ENCODE measurements at places on chromosomes 3 and 15.
A peak's percentile ranks its signal among the peaks of the same experiment; 100 is the strongest.

- no peak for DNase-seq
Measured at GRCh38 chr15:92839696-92840095, 60.4 kb upstream of the CHD2 start.

GRCh38 chr3:16199769-16200168, 25.3 kb downstream of the GALNT15 start:
- no peak for DNase-seq

GRCh38 chr3:51099794-51100535, 285.1 kb upstream of the MANF start:
- peak; percentile 9 for DNase-seq

- peak; percentile 12 for DNase-seq
Measured at GRCh38 chr3:71930056-71930991, 145.4 kb upstream of the PROK2 start.

DNA sequence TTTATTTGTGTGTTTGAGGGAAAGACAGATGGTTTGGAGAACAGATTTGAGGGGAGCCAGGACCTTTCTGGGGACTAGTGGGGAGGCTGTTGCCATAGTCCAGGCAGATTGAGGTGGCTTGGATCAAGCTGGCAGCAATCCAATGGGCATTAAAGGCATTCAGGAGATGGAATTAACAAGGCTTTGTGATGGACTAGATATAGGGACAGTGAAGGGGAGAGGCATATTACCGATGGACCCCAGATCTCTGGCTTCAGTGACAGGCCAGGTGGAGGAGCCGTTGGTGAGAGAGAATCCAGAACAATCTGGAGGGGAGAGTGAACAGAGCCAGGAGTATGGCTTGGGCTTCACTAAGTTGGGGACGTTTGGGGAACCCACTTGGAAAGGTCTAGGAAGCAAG, 124.8 kb downstream of the EEFSEC start:
- DNase-seq, result no peak

GRCh38 chr3:8197384-8197783, 304.2 kb upstream of the LMCD1 start:
- no peak for DNase-seq

- no peak for DNase-seq
Measured at GRCh38 chr15:41923401-41923997, 29.6 kb upstream of the SPTBN5 start.

DNA sequence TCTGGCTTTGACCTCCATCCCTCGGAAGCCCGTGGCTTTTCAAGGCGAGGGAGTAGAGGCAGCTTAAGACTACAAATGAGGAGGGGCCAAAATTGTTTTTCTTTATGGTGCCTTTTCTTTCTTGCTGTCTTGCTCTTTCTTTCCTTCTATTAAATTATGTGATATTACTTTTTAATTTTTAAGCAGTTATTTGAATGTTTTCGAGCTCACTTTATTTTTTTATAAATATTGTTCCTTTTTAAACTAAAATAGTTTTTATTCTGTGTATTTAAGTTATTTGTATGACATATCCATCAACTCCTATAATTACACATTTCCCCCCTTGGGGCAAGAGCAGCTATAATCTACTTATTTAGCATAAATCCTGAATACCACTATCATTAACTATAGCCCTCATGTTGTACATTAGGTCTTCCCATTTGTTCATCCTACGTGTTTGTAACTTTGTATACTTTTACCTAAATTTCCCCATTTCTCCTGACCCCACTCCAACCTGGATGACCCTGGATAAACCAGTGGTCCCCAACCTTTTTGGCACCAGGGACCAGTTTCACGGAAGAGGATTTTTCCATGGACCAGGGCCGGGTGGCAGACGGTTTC, 622 bp upstream of the PLSCR1 start:
- DNase-seq, result no peak

DNA sequence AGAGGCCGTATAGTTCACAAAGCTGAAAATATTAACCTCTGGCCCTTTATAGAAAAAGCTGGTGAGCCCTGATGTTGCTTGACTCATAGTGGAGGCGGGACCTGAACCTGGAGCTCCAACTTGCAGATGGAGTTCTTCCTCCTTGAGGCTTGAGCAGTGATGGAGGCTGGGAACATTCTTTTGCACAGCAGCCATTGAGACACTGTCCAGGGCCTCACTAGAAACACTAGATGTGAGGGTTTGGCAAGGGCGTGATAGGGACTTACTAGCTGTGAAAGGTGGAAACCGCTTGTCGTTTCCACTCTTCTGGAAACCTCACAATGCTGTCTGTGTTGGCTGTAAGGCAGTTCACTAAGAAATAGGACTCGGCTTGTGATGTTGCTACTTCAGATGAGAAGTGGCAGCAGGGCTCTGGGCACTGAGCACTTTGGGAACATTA, 12.5 kb downstream of the SMAD6 start:
- DNase-seq, result no peak

DNA sequence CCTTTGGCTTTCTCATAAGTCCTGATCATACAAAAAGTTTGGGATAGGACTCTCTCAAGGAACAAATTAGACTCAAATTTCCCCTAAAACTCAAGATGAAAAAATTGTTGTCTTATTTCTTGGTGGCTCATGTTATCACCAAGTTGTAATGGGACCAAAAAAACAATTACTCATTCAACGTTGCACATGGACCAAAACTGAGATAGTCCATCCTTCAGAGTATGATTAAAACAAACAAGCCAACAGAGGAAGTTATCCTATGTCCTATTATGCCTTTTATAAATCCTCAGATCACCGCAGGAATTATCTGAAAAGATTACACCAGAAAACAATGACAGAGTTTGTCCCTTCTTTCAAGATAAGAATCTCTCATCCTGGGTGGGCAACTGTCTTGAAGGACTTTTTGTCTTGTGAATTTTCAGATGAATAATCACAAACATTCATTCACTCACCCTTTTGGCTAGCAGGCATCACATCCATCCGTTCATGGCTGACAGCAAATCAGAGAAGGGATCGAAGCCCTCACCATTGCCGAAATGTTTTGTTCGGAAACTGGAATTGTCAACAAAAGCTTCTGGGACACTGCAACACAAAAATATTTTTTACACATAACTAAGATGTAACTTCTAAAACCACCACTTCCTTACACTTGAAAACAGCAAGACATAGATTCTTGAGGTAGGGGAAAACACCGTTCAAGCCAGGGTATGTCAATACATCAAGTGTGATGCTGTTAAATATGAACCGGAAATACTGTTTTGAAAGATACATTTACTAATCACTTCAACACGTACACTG, 90.4 kb downstream of the FOXP1 start:
- no peak for DNase-seq

DNA sequence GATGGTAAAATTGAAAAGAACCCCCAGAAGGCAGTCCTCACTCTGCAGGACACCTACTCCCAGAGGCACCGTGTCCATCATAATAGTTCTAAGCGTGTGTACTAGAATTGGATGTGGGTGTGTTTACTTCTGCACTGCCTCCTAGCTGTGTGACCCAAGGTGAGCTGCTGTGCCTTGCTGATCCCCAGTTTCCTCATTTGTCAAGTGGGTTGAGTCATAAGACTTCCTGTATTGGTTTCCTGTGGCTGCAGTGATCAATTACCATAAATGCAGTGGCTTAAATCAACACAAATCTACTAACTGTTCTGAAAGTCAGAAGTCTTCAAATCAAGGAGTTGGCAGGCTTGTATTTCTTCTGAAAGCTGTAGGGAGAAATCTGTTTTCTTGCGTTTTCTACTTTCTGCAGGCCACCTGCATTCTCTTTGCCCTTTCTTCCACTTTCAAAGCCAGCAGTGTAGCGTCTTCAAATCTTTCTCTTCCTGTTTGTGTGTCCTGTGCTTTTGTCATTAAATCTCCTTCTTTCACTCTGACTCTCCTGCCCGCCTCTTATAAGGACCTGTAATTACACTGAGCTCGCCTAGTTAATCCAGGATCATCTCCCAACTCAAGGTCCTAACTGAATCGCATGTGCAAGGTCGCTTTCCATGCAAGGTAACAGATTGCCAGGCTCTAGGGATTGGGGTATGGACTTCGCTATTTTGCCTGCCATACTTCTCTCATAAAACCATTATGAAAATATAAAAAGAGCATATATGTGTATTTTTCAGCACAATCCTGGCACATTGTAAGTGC, 59.0 kb downstream of the RORA start:
- DNase-seq, result no peak

GRCh38 chr15:88890495-88890894, 4.8 kb downstream of the HAPLN3 start:
- no peak for DNase-seq

DNA sequence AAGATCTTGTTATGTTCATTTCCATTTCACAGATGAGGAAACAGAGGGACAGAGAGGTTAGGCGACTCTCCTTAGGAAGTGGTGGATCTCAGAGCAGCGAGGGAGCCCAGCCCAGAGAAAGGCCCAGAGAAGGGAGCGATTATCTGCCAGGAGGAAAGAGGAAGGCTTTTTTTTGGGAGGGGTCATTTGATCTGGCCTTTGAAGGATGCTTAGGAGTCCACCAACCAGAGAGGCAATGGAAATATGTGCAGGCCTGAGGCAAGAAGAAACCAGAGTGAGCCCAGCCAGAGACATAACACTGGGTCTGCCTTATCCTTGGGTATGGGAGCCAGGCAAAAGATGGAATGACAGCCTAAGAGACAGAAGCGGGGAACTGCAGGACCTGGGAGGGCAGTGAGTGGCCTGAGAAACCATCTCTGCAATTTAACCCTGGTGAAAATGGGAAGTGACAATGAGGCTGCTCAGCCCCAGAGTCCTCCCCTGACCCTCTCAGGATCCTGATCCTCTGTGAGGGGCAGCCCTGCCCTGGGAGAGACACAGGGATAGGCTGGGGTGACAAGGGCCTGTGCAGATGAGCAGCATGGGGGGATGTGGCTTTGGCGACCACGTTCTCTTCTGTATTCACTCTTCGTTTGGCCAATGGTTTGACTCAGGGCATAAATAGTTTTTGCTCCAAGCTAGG, 163.2 kb downstream of the WNT7A start:
- no peak for DNase-seq

DNA sequence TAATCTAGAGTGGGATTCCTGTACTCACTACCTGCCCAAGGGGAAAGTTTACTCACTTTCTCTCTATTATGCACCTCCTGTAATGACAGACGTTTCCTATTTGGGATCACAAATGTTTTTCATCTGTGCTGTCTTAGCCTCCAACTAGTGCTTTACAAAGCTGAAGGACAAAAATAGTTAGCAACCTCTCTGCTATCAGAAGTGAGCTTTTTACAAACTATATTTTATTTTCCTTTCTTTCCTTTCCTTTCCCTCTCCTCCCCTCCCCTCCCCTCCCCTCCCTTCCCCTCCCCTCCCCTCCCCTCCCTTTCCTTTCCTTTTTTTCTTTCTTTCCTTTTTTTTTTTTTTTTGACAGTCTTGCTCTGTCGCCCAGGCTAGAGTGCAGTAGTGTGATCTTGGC, 130.8 kb downstream of the UNC13C start:
- no peak for DNase-seq

GRCh38 chr3:108292905-108293328, 3.4 kb upstream of the HHLA2 start:
- no peak for DNase-seq

DNA sequence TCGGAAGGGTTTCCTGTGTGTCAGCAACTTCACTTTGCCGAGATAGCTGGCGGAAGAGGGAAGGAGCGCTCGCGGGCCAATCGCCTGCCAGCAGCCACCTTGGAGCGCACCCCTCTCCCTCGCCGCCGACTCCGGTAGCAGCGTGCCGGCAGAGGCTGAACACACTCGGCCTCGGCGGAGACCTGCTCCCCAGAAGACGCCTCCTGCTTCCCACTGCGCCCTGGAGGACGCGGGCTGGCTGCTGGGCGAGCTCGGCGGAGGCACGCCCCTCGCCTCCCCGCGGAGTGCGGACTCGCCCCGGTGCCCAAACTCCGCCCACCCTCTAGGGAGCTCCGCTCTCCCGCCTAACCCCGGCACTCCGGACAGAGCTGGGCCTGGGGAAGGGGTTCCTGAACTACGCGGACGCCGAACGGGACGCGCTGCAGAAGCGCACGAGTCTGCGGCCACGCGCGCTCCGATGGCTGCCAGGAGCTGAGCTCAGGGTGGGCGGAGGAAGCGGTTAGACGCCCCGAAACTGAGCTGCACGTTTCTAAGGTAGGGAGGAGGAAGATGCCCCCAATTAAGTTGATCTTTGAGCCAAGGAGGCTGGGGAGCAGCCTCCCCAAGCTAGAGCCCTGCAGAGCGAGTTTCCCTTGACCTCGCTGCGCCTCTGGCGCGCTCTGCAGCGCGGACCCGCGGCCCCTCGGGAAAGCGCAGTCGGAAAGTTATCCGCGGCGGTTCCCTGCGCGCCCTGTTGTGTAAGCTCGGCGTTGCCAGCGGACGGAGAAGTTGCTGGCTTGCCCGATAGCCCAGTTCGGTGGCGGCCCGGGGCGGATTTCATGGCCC, at the start of gene P2RY1:
TSS of gene P2RY1 (plus strand) at position 356 of the 825 bp plus-strand sequence. CDS start 652 bp downstream, outside the sequence.
- peak; percentile 75 for DNase-seq

DNA sequence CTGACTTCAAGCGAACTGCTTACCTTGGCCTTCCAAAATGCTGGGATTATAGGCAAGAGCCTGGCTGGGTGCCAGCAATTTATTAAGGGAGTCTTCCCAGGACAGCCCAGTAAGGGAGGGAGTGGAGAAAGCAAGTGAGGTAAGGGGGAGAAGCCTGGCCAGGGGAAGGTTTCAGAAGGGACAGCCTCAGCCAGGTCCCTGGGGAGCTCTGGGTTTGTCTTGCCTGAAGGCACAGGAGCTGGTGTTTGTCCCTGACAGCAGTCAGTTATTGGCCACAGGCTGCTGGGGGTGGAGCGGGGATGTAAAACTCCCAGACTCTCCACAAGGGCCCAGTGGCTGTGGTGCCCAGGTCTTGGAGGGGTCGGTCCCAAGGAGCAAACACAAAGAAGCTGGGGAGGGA, 33.0 kb upstream of the CDCP1 start:
- no peak for DNase-seq

DNA sequence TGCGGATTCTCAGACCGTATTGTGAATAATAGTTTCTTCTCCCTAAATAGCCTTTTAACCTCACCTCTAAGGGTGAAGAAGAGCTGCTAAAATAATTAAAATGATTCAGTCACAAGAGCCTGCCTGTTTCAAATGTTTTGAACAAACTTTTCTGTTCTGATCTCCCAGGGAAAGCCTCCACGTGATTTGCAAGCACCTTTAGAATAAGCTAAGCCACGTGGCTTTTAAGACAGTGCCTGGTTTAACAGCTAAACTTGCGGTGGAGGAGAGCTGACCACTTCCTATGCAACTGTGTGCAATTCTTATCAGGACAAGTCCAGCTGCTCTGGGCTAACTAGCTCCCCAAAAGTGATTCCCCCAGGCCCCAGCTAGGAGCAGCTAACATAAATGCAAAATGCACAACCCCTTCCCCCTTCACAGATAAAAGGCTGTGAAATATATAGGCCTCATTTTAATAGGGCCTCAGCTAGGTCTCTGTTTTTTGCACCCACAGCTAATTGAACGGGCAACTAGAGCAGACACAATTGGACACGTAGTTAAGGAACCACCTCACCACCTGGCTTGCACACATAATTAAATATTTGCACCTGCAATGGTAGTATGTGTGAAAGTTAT, 401.2 kb upstream of the NR2F2 start:
- DNase-seq, result no peak

- no peak for DNase-seq
Measured at GRCh38 chr3:172904711-172905373, 154.3 kb downstream of the ECT2 start.

DNA sequence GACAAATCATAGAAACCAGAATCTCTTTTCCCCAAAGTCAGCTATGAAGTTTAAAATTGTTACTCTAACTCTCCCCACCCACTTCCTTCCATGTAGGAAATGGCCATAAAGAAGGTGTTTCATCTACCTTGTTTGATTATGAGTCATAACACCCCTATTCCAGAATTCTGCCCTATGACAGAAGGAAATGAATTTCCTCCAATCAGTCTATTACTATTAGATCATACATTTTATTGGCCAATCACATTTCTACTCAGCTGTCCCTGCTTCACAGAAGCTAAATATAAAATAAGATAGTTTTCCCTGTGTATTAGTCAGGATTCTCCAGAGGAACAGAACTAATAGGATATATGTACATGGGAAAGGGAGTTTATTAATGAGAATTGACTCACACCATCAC, 102.1 kb downstream of the TGFBR2 start:
- no peak for DNase-seq

Measured in hematopoietic multipotent progenitor cell treated with erythropoietin and hydrocortisone succinate and interleukin-3 and kit ligand, for 15 days (in vitro differentiated cells).